Naive thymus-derived CD4-positive, alpha-beta T cell (primary cell): ENCODE measurements at places on chromosomes 3 and 15. TPM values are rescaled to one million over a fixed set of nuclear protein-coding genes. Genes with fewer than 3 reads are reported as not detected.

B3GALNT1 gene
- polyA plus RNA-seq, result 0.90 TPM

CDHR4 gene
- polyA plus RNA-seq, result not detected

GOLGA8M gene
- not detected for polyA plus RNA-seq

ZNF660 gene
- polyA plus RNA-seq, result 0.41 TPM

CNBP gene
- polyA plus RNA-seq, result 1,159 TPM

DNA sequence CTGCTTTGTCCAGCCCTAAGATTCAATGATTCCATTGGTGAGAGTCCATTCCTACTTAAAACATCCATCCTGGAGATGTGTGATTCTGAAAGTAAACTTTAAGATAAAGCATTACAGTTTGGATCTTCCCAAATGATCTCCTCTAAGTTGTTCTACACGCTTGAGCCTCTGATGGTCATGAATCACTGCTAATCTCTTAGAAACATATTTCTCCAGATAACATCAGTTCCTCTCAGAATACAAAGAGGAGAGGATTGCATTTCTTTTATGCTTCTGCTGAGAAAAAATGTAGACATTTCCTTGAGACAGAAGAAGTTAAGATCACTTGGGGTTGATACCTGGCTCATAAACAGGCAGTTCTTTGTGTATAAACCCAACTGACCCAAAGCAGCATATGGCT, 281.2 kb upstream of the DPH6 start:
- H3K4me1 ChIP-seq, result no peaks in the 10 kb centered on the region
- no peaks in the 10 kb centered on the region for H3K27me3 ChIP-seq
- H3K36me3 ChIP-seq, result no peaks in the 10 kb centered on the region
- DNase-seq, result no peak

DNA sequence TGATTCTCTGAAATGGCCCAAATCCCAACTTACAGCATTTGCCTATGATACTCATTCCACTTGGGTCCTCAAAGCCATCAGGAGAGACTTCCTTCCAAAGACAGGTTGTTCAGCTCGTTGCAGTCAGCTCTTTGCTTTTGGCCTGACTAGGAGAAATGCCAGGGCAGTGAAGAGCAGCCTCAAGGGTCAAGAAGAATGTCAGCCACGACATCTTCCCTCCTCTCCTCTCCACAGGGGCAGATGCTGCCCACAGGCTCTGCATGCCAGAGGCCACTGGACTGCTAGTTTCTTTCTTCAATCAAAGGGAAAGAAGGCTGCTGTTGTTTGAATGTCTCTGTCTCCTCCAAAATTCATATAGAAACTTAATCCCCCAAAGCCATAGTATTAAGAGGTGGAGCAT, 201.7 kb upstream of the PFN2 start:
- no peak overlapping the region for H3K27ac ChIP-seq
- H3K4me3 ChIP-seq, result no peak overlapping the region
- H3K27me3 ChIP-seq, result no peaks in the 10 kb centered on the region
- H3K4me1 ChIP-seq, result no peaks in the 10 kb centered on the region

- no peak overlapping the region for H3K4me3 ChIP-seq
- no peaks in the 10 kb centered on the region for H3K27me3 ChIP-seq
- H3K36me3 ChIP-seq, result peaks cover 5% of the 10 kb centered on the region
- no peak overlapping the region for H3K27ac ChIP-seq
- no peaks in the 10 kb centered on the region for H3K4me1 ChIP-seq
- DNase-seq, result no peak
These were observed 25.9 kb downstream of the HACL1 start for GRCh38 chr3:15575446-15575845.

GRCh38 chr3:69283496-69283895, 102.4 kb downstream of the FRMD4B start:
- no peaks in the 10 kb centered on the region for H3K36me3 ChIP-seq
- DNase-seq, result no peak
- no peak overlapping the region for H3K4me3 ChIP-seq
- peaks cover 15% of the 10 kb centered on the region for H3K4me1 ChIP-seq

GRCh38 chr3:125200731-125201139, 11.8 kb downstream of the SLC12A8 start:
- no peak for DNase-seq
- H3K4me3 ChIP-seq, result no peak overlapping the region
- H3K36me3 ChIP-seq, result no peaks in the 10 kb centered on the region

- no peaks in the 10 kb centered on the region for H3K27me3 ChIP-seq
- H3K4me1 ChIP-seq, result no peaks in the 10 kb centered on the region
- H3K27ac ChIP-seq, result no peak overlapping the region
- H3K36me3 ChIP-seq, result no peaks in the 10 kb centered on the region
- no peak for DNase-seq
- H3K4me3 ChIP-seq, result no peak overlapping the region
These were observed 8.6 kb upstream of the SKIC8 start for GRCh38 chr15:78307976-78308375.
